NCI-H1417 treated with DMSO at 0.1 percent for 48 hours (cell line): ENCODE measurements at places on chromosomes 1 and 21.
A peak's percentile ranks its signal among the peaks of the same experiment; 100 is the strongest.

DNA sequence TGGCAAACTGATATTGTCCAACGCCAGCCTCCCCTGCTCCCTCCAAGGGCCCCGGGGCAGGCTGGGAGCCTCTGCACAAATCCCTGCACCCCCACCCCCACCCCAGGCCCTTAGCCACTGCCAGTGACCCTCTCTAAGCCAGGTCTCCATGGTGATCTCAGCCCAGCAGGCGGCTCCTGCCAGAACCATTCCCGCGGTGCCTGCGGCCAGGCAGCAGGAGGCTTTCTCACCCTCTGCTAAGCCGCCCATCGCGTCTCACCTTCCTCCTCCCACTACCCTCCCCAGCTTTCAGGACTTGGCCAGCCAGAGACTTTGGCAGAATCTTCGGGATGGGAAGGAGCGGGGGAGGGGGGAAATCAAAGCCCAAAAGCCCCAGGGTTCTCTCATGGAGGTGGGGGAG lies 46.8 kb upstream of the WASF2 start:
- DNase-seq = peak; percentile 43

- DNase-seq = no peak
These were observed 113.1 kb downstream of the SLC45A1 start for GRCh38 chr1:8431019-8431418.

DNA sequence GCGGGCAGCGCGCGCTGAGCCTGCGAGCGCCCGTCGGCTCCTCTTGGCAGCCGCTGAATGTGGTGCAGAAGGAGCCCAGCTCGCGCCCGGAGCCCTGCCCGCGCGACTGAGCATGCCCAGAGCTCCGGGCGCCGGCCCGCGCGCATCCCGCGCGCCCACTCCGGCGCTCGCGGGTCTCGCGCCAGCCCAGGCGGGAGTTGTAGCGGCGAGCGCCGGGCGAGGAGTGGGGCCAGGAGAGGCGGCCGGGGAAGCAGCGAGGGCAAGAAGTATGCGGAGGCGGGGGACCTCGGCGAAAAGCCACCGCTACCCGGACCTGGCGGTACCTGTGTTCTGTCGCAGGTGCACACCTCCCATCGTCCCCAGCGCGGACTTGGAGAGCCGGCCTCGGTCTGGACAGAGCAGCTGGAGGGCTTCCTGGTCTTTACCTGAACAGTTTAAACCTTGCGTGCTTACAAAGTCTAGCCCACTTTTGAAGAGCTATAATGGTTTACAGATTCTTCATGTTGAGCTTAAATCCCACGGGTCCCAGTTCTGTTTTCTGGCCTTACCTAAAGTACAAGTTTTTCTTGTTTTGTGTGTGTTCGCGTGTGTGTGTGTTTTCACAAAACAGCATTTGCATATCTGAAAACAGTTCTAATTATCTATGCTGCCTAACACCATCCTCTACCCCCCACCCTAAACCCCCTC lies at the start of gene DDAH1:
DDAH1 (minus strand) TSS at position 61 of the 687 bp plus-strand sequence. CDS start 114 bp downstream, outside the sequence.
- no peak for DNase-seq

DNA sequence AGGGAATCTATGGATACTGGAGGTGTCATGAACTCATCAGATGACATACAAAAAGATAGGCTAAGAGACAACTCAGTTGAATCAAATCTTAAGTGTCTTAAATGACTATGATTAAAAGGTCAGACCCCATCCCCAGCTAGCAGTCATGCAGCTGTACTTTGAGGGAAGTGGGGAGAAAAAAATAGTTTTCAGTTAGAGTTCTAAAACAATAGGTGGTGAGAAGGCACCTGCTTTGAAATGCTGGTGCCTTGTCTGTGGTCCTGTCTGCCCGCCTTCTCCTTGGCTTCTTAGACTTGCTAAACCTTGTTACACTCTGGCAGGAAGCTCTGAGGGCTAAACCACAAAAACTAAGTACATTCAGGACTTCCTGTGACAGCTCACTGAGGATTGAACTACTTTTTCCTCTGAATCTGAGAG lies 15.3 kb downstream of the CD2 start:
- no peak for DNase-seq

- no peak for DNase-seq
These were observed 4.7 kb downstream of the SCAF4 start for GRCh38 chr21:31727181-31727580.

- no peak for DNase-seq
These were observed 13.7 kb upstream of the ARTN start for GRCh38 chr1:43919906-43920305.

GRCh38 chr1:37292789-37293188 lies 181.6 kb upstream of the ZC3H12A start:
- DNase-seq = no peak

- no peak for DNase-seq
These were observed 361.6 kb upstream of the PLD5 start for GRCh38 chr1:242886137-242886536.

DNA sequence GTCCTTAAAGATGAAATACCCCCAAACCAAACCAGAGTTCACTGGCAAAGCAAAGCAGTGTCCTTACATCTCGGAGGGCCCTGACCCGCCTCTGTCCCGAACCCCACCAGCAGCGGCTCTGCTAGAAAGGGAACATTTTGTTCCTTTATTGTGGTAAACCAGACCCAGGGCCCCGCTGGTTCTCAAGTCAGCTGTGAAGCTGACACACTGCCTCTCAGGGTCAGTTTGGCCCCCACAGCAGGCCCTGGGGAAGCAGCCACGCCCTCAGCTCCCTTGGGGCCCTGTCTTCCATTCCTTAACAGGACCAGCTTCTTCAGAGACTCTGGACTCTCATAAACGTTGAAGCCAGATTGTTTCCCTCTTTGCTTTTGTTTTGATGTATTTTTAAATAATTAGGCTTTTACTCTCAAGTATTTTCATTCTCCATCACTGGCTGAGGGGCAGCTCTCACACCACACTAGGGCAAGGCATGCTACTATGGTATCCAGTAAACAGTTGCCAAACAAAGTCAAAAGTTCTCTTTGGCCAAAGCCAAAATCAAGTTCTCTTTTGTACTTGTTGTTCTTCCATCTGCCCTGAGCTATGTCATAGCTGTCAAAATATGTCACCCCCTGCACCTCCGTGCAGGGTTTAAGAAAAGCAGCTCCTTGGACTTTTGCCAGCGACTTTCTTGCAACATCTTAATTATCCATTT lies 61.1 kb upstream of the ANGPTL1 start:
- no peak for DNase-seq

- DNase-seq = no peak
These were observed 163.0 kb upstream of the RNPC3 start for GRCh38 chr1:103362348-103363007.

GRCh38 chr1:181033799-181034451 lies at the start of gene MR1:
MR1 (plus strand) TSS chr1:181033983; CDS start chr1:181034008, 25 bp downstream.
- DNase-seq = no peak

GRCh38 chr1:66214901-66215300 lies 319.1 kb upstream of the SGIP1 start:
- DNase-seq = no peak

DNA sequence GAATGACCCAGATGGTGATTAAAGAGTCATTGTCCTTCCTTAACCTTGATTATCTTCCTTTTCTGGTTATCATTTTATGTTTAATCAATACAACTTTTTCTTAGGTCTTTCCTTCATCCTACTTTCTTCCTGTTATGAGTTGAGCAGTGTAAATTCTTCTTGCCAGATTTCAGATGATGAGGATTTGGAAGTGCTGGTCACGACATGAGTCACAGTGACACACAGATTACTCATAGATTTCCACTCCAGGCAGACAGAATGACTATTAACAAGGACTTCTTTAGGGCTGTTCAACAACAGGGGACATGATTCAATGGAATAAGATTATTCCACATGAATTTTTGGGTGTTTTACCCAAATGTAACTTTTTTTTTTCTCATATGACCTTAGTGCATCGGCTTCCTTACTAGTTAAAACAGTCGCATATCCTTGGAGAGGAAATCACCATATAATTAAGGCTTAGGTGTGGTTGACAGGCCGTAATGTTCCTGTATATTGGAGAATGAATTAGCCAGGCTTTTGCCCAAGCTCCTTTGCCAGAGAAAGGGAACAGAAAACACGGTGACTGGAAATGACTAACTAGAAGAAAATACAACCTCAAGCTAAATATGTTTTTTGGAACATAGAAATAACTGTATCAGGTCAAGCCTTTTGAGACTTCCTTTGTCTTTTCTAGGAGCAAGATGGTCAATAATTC lies 44.2 kb downstream of the PRRX1 start:
- DNase-seq = no peak

GRCh38 chr1:3816331-3817137 lies 20.2 kb upstream of the LRRC47 start:
- DNase-seq = no peak

GRCh38 chr1:52238474-52238873 lies 96.6 kb downstream of the ZFYVE9 start:
- no peak for DNase-seq

GRCh38 chr1:14549897-14550620 lies 48.4 kb upstream of the KAZN start:
- no peak for DNase-seq

DNA sequence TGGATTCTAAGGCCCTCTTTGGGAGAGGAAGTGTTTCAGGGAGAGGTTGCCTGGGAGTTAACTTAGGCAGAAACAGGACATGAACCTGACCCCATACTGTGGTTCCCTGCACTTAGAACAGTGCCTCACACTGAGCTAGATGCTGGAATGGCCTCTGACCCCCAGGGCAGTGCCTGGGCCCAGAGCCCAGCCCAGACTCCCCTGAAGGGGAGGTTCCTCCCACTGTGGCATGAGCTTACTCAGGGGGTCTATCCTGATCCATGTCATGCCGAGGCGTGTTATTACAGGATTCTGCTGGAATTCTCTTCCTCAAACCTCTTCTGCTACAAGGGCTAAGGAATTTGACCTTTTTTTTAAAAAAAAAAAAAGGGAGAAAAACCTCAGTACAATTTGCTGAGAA lies 72.2 kb downstream of the MRPL37 start:
- DNase-seq = no peak

- no peak for DNase-seq
These were observed 70.7 kb upstream of the JUN start for GRCh38 chr1:58854576-58854975.

DNA sequence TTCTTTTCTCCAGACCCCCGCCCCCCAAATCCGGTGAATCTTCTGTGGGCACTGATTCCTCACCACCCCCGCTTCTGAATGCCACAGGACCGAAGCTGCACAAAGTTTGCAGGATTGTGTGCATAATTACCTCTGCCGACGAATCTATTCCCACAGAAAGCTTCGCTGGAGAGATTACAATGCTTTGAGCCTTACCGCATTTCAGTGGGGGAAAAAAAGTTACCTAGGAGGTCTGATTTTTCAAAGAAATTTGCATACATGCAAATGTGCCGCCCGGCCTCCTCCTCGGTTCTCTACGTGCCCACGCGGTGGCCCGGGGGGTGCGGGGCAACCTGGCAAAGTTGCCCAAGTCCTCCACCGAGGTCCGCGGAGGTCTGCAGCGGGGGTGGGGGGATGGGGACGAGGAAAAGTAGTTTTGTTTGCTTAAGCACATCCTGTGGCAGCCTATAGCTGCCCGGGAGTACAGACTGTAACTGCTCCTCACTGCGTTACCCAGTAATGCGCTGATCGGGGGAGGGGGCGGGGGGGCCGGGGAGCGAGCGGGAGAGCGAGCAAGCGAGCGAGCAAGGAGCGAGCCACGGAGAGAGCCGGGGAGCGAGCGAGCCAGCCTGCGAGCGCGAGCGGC lies 563 bp upstream of the NFIA start:
- DNase-seq = no peak

GRCh38 chr1:22263359-22263758 lies 120.5 kb upstream of the WNT4 start:
- DNase-seq = no peak

- no peak for DNase-seq
These were observed 190.8 kb downstream of the PRDM2 start for GRCh38 chr1:13890766-13891165.

DNA sequence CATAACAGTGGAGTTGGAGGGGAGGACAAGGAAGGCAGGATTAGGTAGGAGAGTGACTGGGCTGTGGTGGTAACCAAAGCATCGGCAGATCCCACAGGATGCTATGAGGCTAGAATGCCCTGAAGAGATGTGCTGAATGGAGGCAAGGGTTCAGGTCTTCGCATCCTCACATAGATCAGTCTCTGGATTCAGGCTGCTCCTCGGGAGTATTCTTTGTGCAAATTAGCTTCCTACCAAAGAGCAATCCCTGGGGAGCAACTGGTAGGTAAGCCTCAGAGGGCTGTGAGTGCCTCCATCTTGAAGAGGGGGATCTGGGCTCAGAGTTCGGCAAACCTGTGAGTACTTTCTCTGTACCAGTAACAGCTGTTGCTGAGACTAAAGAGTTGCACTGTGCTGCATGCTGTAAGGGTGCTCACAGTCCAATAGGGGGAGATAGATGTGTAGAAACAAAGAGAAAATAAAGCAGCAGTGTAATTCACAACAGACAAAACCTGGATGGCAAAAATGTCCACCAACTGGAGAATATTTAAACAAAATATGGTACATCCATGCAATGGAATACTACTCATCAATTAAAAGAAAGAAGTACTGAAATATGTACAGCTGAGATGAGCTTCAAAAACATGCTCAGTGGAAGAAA lies 322.4 kb upstream of the DEPDC1 start:
- DNase-seq = no peak

GRCh38 chr1:156838972-156839371 lies 19.9 kb downstream of the INSRR start:
- DNase-seq = no peak

GRCh38 chr1:228900886-228901392 lies 165.7 kb downstream of the RHOU start:
- DNase-seq = no peak

GRCh38 chr1:221834698-221835513 lies 93.0 kb upstream of the DUSP10 start:
- no peak for DNase-seq

GRCh38 chr21:38863843-38864363 lies 58.2 kb downstream of the ETS2 start:
- DNase-seq = no peak

DNA sequence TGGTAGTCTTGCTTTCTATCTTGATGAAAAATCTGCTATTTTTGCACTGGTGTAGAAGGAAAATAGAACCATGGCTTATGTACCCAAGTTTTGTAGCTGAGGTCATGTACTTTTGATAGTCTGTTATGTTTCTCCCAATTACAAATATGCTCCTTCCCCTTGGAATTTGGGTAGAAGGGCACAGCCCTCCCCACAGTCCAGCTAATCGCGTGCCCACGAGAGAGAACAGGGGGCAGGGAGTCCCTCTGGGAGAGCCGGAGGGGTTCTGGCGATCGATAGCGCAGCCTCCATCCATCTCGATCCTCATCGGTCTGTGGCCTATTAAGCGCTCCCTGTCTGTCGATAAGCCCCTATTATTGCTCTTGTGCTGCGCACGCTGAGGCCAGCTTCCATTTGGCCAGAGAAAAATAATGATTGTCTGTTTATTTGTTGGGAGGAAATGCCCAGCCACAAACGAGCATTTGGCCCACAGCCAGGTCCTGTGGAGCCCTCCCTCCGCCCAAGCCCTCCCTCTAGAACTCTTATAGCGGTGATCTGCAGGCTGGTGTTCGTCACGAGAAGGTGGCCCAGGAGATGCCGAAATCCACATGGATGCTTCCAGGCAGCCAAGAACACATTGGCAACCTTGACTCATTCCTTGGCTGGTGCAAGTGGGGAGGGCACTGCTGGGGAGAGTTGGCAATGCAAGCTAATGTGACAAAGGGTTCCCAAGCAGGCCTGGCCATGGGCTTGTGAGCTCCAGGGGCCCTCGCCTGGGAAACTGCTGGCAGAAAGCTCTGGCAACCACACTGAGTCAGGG lies 134.7 kb upstream of the TNR start:
- DNase-seq = no peak

GRCh38 chr21:16239659-16240265 lies 510.0 kb downstream of the USP25 start:
- no peak for DNase-seq
